ENCODE measurements at places on chromosomes 1 and 21.
A peak's percentile ranks its signal among the peaks of the same experiment; 100 is the strongest.

- DNase-seq: no peak
Observed at GRCh38 chr1:166905136-166905535, 29.1 kb upstream of the TADA1 start.

DNA sequence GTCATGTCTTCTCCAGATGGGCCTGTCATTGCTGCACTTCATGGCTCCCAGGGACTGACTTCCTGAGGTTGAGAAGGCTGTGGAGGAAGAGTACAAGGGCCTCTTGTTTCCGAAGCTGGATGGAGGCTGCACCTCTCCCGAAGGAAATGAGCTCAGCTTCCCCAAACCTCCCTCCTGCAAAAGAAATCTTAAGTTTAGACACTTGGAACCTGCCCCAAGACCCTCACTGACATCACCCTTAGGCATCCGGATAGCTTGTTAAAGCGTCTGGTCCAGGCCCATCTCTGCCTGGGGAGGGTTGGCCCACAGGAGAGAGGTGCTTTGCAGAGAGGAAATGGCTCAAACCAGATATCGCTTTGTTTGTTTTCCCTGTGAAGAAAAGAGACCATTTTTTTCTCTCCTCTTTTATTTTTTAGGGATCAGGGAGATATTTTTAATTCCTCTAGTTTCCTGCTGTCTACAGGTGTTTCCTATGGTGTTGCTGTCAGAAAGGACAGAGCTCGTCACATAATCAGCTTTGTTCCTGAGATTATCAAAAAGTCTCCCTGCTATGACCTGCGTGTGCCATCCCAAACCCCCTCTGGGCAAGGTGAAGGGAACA lies 25.0 kb downstream of the RCSD1 start:
- DNase-seq: no peak

DNA sequence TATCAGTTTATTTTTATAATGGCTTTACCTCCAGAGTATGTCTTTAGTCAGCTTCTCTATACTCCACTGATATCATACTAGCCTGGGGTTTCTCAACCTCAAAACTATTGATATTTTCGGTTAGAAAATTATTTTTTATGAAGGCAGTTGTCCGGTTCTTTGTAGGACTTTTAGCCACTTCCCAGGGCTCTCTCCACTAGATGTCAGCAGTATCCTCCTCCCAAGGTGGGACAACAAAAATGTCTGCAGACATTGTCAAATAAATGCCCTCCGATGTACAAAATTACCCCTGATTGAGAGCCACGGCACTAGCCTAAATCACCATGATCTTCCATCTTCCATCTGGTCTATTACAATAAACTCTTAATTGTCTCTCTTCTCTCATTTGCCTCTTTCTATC lies 4.1 kb upstream of the GRIK1 start:
- no peak for DNase-seq

DNA sequence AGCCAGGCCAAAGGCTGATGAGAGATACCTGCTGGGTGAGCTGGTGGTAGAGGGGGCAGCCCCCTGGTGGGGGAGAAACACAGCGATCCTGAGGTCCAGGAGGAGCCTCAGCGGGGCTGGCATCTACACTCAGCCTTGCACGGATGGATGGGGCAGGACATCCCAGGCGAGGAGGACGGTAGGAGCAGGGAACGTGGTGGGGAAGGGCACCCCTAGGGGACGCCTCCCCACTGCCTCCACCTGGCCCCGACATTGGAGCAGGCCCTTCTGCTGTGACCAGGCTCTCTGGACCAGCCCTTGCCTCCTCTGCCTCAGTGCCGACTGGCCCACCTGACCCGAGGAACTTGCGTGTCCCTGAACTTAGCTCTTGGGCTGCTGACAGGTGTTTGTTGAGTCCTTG lies 6.4 kb upstream of the MMEL1 start:
- no peak for DNase-seq

DNA sequence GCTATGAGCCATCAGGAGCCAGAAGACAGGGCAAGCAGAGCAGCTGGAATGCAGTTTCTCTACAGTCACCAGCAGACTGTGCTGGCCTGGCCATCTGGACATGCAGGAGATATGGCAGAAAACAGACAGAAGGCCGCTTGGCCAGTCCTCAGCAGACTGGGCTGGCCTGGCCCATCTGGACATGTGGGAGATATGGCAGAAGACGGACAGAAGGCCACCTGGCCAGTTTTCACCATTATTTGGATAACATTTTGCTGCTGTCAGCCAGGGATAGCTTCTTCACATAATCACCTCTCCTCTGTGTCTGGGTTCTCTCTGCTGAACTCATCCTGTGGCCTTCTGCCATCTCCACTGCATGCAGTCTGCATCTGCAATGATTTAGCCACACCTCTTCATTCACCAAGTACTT lies 25.0 kb upstream of the CACYBP start:
- DNase-seq: no peak

DNA sequence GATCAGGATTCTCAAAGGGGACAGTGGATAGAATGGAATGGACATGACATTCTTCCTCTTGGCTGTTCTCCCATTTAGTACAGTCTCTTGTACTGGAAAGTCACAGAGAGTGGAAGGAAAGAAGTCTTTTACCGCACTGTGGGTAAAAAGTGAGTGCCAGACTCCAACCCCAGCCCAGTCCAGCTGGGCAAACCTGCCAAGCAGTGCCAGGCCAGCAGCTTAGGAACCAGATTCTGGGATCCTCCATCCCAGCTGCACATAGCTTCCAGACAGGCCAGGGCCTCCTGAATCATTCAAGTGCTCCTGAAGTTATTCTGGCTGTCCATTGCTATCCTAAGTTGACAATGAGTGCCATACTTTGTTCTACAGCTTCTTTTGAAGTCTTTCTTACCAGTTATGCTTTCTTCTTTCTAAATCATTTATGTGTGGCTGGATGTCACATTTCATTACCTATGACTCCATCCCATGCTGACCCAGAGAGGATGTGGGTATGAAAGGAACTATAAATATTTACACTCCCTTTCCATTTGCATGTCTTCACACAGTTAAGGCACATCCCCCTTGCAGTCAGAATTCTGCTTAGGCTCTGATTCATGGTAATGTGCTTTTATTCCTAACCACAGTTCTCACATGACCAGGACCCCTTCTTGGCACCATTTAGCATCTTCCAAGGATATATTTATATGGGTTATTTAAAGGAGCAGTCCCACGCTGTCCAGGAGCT lies 88.9 kb downstream of the AK5 start:
- no peak for DNase-seq

GRCh38 chr1:234962340-234962989 lies 166.2 kb downstream of the TOMM20 start:
- DNase-seq: peak; percentile 15

DNA sequence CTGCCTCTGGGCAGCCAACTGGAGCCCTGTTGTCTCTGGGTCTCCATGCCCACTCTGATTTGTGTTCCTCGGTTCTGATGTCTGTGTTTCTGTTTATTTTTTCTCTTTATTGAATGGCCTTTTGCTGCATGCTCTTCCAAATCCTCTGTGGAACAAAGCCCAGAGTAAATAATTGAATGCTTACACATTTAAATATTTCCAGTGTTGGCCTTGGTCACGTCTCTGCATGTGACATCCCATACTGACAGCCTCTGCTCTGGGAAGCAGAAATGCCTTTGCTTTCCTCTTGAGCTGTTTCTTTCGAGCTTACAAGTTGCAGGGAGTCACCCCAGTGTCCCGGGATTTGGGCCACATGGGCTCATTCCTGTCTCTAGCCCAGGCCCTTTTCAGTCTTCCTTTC lies 267.9 kb downstream of the PTPRU start:
- DNase-seq: no peak

- DNase-seq: no peak
Observed at GRCh38 chr1:41668054-41668660, 183.7 kb upstream of the EDN2 start.

DNA sequence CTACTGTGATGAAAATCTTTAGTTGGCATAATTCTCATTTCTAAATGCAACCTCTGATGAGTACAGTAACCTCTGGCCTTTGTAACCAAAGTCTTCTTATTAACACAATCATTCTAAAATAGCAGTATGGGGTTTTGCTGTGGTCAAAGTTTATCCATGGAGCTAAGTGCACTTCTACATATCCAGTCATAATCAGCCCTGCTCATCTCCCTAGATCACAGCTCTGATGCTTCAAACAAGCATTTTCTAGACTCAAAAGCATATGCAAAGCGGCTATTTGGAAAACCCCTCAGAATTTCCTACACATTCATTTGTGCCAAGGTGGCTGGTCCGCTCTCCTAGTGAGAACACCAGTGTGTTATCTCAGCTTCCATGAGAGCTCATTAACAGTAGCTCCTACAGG lies 418.6 kb downstream of the MRPL39 start:
- no peak for DNase-seq

DNA sequence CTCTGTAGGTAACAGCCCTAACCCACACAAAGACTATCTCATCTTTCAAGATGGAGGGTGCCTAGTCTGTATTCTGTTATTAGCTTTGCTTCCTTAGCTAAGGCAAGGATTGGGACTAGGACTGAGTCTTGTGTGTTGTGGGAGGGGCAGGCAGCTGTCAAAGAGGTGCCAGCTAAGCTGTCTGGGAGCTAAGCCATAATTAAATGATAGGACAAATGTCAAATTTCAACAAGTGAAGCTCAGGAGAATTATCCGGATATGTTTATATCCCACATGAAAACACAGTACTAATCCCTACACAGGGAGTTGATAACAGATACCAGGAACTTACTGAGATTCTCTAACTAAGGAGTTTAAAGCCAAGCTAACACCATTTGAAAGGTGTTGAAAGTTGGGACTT lies 70.5 kb upstream of the NGF start:
- no peak for DNase-seq

DNA sequence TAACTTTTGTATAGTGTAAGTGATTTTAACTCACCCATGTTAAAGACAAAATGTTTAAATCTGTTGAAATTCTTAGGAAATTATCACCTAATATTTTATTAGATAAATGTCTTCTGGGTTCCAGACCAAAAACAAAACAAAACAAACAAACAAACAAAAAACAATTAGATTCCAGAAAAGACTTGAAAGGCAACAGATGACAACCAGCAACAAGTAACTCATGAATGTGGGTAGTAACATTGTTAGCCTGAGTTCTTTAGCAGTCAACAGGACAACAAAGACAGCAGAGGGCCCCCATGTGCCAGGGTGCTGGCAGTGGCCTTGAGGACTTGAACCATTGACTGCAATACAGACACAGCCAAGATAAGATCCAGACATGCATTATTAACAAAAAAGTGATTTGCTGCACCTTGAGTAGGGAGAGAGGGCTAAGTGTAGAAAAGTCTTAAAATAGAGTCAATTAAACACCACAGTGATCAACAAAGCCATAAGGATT lies 2.4 kb upstream of the CD247 start:
- peak; percentile 61 for DNase-seq

DNA sequence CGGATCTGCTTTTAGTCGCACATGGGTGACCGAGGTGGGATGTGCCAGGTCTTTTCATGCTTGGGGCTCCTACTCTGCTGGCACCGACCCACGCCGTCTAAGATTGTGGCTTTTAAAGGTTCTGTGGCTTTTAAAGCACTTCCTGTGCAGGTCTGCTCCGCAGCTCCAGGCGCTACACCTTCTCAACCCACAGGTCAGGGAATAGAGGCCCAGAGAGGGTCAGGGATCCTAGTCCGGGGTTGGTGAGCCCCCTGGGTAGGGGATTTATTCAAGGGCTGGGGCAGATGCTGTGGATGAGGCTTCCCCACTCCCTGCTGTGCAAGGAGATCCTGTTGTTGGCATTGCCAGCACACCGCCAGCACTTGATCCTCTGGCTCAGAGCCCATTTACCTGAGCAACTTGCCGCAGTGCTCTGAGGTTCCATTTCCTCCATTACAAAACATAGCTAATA lies 212.8 kb upstream of the RAB4A start:
- no peak for DNase-seq

- peak; percentile 97 for DNase-seq
Observed at GRCh38 chr1:28642847-28643635, at the start of gene TAF12. TSS of gene TAF12 (minus strand) at chr1:28643067. CDS start at chr1:28622081, 20,986 bp downstream.

DNA sequence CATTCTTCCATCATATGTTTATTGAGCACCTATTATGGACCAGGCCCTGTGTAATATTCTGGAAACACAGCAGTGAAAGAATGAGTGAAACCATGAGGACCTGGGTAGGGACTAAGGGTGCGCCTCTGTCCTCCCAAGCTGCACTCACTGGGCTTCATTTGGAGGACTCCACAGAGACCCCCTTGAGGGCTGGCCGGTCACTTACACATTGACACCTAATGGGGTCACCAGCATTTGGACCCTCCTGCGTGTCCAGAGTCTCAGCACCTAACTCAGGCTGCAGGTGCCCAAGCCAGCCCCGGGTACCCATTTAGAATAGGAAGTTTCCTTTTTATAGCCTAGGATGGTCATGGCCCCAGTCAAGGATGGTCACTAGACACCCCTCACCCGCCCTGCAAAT lies 2.8 kb upstream of the FNDC5 start:
- DNase-seq: no peak

- no peak for DNase-seq
Observed at GRCh38 chr1:112337028-112337531, 58.9 kb upstream of the CTTNBP2NL start.

DNA sequence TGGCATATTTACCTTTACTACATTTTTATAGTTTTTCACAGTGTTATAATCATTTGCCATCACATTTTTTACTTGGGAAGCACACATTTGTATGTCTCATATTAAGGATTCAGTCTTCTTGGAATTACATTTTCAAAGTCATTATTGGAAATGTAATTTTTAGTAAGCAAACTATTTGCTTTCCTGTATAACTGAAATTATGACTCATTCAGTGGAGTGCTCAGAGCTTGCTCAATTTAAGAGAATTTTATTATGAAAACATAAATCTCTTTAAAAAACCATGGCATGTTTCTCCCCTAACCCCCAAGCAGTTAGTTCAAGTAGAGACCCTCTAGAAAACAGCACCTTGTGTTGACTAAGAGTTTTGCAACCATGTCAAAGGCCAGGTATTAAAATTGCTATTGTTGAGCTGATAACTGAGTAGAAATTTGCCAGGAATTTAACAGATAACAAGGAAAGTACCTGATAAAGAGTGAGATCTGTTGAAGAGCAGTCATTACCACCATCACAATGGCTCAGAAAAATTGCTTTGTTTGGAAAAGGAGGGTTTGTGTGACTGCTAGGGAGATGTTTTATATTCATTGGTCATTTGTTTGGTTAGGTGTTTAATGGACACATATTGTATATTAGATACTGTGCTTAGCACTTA lies 105.9 kb downstream of the KCNK2 start:
- DNase-seq: no peak

Data from hematopoietic multipotent progenitor cell treated with erythropoietin and hydrocortisone succinate and interleukin-3 and kit ligand, for 17 days (in vitro differentiated cells).